ENCODE measurements at places on chromosomes 16 and 17.

- no peak for DNase-seq
These were observed 345.7 kb downstream of the HAPSTR1 start for GRCh38 chr16:9437115-9437514.

GRCh38 chr16:71796501-71797097 lies 12.0 kb downstream of the AP1G1 start:
- DNase-seq: no peak

GRCh38 chr16:81939164-81940056 lies 71.9 kb downstream of the SDR42E1 start:
- no peak for DNase-seq

DNA sequence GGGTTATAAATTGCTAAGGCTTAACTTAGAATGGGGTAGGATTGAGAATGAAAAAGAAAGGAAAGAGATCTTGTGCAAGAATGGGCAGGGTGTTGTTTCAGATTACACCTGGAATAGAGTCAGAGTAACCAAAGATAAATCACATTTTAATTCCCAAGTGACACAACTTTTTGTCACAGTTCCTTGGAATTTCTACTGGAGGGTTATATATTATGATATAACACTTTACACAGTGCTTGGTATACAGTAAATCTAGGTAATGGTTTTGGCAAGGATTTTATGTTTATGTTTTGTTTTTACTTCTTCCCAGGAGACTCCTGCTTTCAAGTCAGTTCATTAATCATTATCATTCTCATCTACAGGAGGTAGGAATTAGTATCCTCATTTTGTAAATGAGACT lies 115.7 kb upstream of the KCNJ16 start:
- DNase-seq: no peak

- no peak for DNase-seq
These were observed 140.6 kb downstream of the VPS53 start for GRCh38 chr17:574061-574460.

DNA sequence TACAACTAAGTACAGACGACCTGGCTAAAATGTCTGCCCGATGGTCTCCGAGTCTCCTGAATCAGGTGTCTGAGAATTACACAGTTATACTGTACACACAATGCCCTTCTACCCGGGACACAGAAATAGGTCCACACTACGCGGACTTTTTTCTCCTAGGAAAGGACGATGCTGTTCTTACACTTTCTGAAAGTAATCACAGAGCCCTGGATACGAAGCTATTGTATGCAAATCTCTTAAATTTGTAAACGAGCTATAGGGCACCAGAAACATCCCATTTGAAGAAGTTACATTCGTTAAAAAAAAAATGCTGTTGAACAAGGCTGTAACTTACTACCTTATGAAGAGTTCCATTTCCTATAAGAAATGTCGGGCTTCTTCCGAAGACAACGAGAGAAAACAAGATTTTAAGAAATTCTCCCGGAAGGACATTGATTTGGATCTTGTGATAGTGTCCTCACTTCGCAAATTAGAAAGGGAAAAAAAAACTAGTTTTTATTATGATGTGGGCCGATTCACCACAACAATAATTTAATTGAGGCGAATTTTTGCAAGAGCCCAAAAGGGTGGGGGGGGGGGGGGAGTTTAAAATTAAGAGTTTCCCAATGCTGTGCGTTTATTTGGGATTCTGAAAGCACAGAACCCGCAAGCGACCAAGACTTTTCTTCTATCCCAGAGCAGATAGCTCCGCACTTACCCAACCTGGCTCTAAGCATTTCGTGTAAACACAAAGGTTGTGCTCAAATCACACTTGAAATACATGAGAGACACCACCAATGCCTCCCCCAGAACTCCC lies 1.5 kb upstream of the SOX9 start:
- DNase-seq: no peak
